ENCODE measurements at places on chromosomes 4 and X. TPM values are rescaled to one million over a fixed set of nuclear protein-coding genes. Genes with fewer than 3 reads are reported as not detected.

DNA sequence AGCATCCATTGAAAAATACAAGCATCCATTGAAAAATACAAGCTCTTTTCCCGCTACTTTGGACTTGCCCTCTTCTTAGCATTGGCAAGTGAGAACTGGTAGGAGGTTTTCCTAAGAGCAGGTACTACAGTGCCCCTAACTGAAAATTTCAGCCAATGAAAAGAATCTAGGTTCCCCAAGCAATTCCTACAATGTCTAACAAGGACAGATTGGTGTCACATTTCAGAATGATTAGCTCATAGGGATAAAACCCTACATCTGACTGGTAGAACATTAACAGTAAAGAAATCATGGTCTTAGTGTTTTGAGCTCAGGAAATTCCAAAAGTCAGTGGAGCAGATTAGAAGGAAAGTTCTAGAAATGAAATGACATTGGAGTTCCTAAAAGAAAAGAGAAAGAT lies 68.6 kb upstream of the QRFPR start:
- no peak for DNase-seq

- DNase-seq: no peak
Observed at GRCh38 chr4:6252051-6252450, 17.6 kb upstream of the WFS1 start.

DNA sequence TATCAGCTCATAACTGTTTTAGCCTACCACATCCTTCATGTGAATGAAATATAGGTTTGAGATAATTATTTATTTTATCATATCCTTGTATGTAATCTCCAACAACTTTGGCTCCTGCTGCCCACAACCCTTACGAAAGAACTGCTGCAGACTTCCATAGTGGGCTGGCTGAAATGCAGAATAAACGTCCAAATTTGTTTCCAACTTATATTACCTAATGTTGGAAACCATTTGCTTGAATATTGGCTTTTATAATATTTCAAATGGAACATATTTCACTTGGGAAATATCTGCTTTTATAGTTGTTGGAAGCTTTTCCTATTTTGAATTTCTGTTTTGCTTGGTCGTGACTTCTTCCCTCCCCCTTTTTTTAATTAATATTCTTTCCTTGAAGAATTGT lies 45.0 kb upstream of the ITM2A start:
- DNase-seq: no peak

- no peak for DNase-seq
Observed at GRCh38 chrX:51568586-51568985, 50.1 kb downstream of the CENPVL3 start.

- no peak for DNase-seq
Observed at GRCh38 chr4:7593646-7594412, 159.1 kb upstream of the PSAPL1 start.

DNA sequence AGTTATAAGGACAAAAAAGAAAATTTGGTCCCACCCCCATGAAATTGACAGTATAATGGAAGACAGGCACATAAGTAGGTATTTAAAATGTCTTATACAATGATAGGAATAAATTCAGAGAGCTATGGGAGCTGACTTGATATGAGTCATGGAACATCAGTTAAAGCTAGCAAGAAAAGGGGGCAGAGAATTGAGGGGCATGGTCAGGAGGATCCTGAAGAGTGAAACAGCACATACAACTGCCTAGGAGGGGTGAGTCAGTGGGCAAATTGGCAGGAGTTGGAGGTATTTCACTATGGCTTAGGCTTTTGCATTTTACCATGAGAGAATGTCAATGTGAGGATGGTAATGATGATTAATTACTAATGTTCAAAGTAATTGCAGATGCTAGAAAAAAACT lies 95.4 kb upstream of the BANK1 start:
- no peak for DNase-seq

- no peak for DNase-seq
Observed at GRCh38 chrX:38954520-38954919, 153.3 kb downstream of the MID1IP1 start.

DNA sequence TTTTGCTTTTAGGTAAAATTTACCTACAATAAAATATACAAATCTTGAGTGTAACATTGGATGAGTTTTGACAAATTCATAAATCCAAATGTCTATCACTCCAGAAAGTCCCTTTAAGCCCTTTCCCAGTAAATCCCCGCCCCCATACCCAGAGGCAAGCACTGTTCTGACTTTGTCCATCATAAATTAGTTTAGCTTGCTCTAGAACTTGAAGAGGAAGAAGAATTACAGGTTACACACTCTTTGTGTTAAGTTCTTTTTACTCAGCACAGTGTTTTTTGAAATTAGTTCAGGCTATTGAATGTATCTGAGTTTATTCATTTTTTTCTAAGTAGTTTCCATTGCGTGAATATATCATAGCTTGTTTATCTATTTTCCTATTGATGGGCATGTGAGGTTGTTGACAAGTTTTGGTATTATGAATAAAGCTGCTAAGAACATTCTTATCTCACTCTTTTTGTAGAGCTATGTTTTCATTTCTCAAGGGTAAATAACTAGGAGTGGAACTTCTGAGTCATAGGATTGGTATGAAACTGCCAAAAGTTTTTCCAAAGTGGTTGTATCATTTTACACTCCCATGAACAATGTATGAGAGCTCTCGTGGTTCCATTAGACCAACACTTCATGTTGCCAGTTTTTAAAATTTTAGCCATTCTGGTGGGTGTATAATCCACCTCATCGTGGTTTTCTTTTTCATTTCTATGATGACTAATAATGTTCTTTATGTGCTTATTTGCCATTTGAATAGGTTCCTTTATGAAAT lies 22.4 kb upstream of the HPSE start:
- no peak for DNase-seq

DNA sequence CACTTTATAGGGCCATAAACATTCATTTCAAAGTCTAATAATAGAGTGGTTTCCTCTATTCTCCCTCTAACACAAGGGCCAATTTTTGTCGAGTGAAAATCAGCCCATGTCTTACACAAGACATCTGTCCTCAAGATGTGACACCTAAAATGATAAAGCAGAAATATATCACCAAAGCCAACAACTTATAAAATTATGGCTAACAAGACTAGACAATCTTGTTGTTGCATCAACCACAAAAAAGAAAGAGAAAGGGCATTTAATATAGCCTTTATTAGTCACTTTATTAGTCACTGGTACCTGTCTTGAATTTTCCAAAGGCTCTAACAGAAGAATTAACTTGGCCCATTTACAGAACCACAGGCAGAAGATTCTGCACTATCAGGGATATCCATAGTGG lies 161.6 kb downstream of the SMIM20 start:
- no peak for DNase-seq

- DNase-seq: no peak
Observed at GRCh38 chrX:48918301-48918642, 552 bp downstream of the PIM2 start.

- no peak for DNase-seq
Observed at GRCh38 chr4:38904090-38904666, 36.6 kb downstream of the FAM114A1 start.

- no peak for DNase-seq
Observed at GRCh38 chr4:134465417-134465816, 263.8 kb upstream of the PABPC4L start.

- DNase-seq: no peak
Observed at GRCh38 chr4:136706942-136707341, 825.4 kb downstream of the PCDH18 start.

- DNase-seq: no peak
Observed at GRCh38 chr4:184475096-184475461, 729 bp upstream of the IRF2 start.

- no peak for DNase-seq
Observed at GRCh38 chr4:78336093-78336943, 215.3 kb upstream of the ANXA3 start.

- DNase-seq: no peak
Observed at GRCh38 chrX:136867518-136867917, 13.0 kb downstream of the RBMX start.

Gene EMCN
- total RNA-seq: not detected

Gene DUSP9
- total RNA-seq: not detected

Gene ANXA10
- not detected for total RNA-seq

Gene DOCK11
- total RNA-seq: 115 TPM

Gene EVC2
- 0.64 TPM for total RNA-seq

Gene PCSK1N
- 4.6 TPM for total RNA-seq
